H54 (cell line): ENCODE measurements at places on chromosomes 12 and 14.

GRCh38 chr12:84056-84455 lies 17.5 kb downstream of the IQSEC3 start:
- DNase-seq, result no peak

DNA sequence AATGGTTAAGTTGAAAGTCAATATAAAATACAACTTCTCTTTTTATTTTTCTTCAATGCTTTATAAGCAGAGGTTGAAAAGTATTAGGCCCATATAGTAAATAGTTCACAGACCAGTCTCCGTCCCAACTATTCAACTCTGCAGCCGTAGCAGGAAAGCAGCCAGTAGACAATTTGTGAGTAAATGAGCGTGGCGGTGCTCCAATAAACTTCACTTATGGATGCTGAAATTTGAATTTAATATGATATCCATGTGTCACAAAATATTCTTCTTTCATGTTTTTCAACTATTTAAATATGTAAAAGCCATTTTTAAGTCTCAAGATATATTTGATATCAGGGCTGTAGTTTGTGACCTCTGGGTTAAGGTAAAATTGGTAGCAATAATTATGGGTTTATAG lies 17.7 kb downstream of the LIN7A start:
- DNase-seq, result no peak

GRCh38 chr14:96978525-96979272 lies 181.5 kb downstream of the VRK1 start:
- no peak for DNase-seq

DNA sequence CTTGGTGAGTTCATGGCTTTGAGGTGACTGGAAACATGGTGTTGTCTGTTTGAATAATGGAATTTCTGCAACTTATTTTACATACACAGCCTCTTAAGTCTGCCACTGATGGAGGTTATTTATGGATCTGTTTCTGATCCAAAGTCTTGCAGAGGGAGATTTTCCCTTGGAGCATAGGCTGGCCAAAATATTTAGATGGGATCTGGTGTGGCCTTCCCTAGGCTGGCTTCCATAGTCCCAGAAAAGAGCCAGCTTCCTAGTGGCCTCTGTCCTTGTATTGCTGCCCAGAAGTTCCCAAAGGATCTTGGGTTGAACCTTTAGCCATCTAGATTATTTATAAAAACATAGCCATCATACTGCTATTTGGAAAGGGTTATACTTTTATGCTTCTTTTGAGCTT lies 491.1 kb upstream of the RGS6 start:
- no peak for DNase-seq

- no peak for DNase-seq
Observed at GRCh38 chr12:124321556-124322270, 26.8 kb downstream of the RFLNA start.

DNA sequence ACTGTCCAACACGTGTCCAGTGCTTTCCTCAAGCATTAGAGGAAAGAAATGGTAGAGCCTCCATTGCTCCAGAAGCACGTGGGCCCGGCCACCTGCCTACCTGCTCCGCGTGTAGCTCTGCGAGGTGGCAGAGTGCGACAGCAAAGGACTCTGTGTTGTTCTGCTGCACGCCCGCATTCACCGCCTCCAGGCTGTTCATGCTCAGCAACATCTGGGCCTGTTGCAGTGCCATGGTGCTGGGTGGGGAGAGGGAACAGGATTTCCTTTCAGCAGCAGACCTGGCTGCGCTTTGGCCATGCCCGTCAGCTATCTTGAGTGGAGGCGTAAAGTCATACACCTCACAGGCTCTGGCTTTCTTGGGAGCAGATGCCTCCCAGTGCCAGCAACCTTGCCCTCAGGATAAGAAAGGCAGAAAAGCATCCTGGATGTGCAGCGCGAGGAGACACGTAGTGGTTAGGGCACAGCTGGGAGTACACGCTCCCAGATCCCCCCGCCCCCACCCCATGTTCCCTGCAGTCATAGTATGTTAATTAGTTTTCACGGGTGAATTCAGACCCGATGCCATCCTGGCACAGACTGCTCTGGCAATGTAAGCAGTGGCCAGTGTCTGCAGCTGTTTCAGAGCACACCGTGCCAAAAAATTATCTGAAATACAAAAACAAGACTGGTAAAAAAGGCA lies 25.1 kb downstream of the ANAPC5 start:
- no peak for DNase-seq

GRCh38 chr14:75079521-75079920 lies 10.1 kb downstream of the ZC2HC1C start:
- no peak for DNase-seq

GRCh38 chr14:58055497-58056010 lies 96.5 kb downstream of the ARMH4 start:
- no peak for DNase-seq

DNA sequence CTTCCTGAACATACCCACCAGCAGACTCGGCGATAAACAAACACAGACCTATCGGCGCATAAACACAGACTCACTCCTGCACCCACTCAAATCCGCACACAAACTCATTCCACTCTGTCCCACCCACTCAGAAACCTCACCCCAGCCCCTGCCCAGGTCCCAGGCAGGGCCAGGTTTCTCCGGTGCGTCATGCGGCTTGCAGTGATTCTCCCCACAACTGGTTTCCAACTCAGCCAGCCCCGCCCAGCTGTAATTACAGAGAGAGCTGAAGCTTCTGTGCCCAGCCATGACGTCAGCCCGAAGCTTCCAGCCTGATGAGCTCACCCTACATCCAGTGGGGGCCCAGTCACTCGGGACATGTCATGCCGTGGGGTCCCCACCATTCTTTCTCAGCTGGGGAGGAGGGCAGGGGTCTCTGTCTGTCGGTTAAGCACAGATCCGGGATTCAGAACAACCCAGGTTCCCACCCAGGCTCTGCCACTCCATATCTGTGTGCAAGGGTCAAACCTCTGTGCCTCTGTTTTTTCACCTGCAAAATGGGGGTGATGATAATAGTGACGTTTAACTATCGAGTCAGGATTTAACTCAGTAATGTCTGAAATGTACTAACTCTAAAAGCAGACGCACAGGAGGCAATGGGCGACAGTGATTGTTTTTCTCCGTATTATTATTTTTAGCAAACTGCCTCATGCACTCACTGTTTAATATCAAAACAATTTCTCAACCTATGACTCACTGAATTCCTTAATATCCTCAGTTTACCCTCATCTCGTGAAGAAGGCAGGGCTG lies 2.3 kb upstream of the HSPB8 start:
- DNase-seq, result peak; percentile 76

DNA sequence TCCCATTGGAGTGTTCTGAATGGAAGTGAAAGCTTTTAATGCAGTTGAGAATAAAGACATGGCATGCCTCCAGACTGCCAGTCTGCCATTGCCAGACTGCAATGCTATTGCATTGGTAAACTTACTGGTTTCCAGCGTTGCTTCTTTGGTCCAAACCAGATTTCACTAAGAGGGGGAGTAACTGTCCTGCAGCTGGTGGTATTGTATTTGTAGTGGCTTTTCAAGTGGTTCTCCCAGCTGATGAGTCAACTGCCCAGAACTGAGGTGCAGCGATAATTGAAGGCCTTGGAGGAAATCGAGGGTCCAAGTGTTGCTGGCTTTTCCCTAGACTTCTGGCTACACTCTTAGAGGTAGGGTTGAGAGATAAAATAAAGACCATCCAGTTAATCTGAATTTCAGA lies 31.9 kb downstream of the ERG28 start:
- DNase-seq, result no peak

GRCh38 chr12:100158535-100158934 lies 15.9 kb upstream of the BLTP3B start:
- no peak for DNase-seq

DNA sequence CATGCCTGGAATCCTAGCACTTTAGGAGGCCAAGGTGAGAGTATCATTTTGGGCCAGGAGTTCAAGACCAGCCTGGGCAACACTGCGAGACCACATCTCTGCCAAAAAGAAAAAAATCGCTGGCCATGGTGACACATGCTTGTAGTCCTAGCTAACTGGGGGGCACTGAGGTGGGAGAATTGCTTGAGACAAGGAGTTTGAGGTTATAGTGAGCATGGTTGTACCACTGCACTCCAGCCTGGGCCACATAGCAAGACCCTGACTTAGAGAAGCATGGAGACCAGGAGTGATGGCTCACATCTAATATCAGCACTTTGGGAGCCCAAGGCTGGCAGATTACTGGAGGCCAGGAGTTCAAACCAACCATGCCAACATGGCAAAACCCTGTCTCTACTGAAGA lies 9.2 kb downstream of the PTGES3 start:
- no peak for DNase-seq

- no peak for DNase-seq
Observed at GRCh38 chr12:112270673-112271072, 111.6 kb downstream of the HECTD4 start.

GRCh38 chr12:59874781-59875180 lies 279.0 kb downstream of the SLC16A7 start:
- DNase-seq, result no peak

- DNase-seq, result no peak
Observed at GRCh38 chr14:84144166-84144565, 1385.8 kb upstream of the FLRT2 start.

DNA sequence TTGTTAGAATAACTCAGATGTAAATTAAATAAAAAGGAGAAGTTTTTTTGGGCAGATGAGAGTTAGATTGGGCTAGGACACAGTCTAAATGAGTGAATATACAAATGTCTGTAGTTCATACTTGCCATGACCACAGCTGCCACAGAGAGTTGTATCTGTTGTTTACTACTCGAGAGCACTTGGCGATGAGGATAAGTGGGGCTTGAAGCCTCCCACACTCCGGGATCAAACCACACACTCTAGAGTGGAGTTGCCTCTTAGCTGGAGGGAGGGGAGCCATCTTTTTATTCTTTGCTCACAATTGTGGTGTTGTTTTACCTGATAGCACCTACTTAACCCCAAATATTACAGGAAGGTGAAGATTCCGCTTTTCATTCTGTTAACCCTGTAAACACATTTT lies 27.5 kb downstream of the BEST3 start:
- DNase-seq, result no peak

GRCh38 chr12:12156116-12156515 lies 85.4 kb downstream of the BCL2L14 start:
- no peak for DNase-seq

- DNase-seq, result no peak
Observed at GRCh38 chr14:73721101-73721821, 7.1 kb upstream of the PNMA1 start.

GRCh38 chr12:10363914-10364814 lies 25.7 kb downstream of the KLRK1 start:
- peak; percentile 15 for DNase-seq

DNA sequence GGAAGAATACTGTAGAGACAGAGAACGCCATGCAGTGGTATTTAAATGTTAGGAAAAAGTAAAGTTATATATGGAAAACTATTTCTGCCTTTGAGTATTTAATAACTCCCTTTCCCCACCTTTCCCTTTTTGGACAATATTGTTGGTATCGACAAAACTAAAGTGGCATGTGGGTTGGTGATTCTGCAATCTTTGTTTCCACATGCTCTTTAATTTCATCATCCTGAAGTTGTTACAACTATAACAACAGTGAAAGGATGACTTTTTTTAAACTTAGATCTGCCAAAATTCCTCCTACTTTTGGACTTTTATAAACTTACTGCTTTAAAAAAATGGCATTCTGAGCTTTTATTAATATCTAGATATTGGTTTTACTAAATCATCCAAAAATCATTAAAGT lies 25.3 kb downstream of the TTC8 start:
- DNase-seq, result no peak

- DNase-seq, result no peak
Observed at GRCh38 chr14:71607056-71607455, 325.2 kb upstream of the RGS6 start.

- DNase-seq, result no peak
Observed at GRCh38 chr12:28089338-28089737, 100.9 kb upstream of the CCDC91 start.

- peak; percentile 24 for DNase-seq
Observed at GRCh38 chr14:49879646-49880204, 13.2 kb upstream of the ARF6 start.

- DNase-seq, result no peak
Observed at GRCh38 chr14:49314737-49315136, 271.4 kb downstream of the RPS29 start.

DNA sequence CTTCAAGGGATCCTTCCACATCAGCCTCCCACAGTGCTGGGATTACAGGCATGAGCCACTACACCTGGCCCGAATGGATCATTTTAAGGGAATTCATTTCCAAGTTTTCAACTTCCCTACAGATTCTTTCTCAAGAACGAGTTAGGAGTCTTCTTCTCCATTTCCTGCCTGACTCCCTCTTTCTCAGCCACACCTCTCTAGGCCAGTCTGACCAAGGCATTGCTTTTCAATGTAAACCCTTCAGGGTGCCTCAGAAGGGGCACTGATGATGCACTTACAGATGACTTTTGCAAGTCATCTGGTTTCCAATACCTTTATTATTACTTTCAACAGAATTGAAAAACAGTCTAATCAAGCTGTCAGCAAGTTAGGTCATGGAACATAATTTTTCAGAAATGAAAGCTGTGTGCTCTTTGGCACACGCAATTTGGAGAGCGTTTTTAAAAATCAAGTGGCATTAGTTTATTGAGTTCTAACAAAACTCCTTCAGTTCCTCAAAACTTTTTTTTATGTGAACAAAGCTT lies 47.2 kb downstream of the SVOP start:
- DNase-seq, result no peak

DNA sequence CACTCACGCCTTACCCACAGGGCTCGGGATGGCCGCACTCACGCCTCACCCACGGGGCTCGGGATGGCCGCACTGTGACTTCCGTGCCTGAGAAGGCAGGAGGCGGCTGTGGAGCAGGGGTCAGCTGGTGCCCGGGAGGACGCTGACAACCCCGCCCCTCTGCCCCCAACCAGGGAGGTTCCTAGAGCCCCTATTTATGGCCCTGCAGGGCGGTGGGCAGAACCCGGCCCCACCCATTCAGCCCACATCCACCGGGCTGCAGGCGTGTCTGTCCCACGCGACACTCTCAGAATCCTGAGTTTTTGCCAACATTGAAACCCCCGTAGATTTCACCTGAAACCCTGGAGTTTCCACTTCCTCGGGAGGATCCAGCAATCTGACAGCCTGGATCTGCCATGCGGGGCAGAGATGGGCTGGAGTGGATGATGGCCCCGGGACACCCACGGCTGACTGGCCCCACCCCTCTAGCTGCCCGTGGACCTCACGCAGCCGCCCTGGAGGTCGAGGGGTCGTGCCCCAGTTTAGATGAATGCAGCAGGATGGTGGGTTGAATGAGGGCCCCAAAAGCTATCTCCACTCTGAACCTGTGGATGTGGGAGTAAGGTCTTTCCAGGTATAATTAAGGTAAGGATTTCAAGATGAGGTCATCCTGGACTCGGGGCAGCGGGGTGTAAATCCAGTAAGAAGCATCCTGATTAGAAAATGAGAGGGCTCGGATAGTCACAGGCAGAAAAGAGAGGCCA lies 20.4 kb downstream of the GALNT9 start:
- DNase-seq, result no peak
